Thyroid gland (tissue), 4 donors: ENCODE measurements at places on chromosomes 11 and 22.

- DNase-seq, result no peak
Measured at GRCh38 chr22:40749829-40750228, 69.3 kb downstream of the SLC25A17 start.

GRCh38 chr22:30984317-30984716 is 15.3 kb downstream of the TUG1 start:
- DNase-seq, result no peak

GRCh38 chr11:81963018-81963417 is 770.6 kb downstream of the FAM181B start:
- DNase-seq, result no peak

- no peak for DNase-seq
Measured at GRCh38 chr11:20118209-20118608, 42.1 kb downstream of the DBX1 start.

GRCh38 chr11:85295694-85296271 is 331.4 kb downstream of the DLG2 start:
- DNase-seq, result no peak

DNA sequence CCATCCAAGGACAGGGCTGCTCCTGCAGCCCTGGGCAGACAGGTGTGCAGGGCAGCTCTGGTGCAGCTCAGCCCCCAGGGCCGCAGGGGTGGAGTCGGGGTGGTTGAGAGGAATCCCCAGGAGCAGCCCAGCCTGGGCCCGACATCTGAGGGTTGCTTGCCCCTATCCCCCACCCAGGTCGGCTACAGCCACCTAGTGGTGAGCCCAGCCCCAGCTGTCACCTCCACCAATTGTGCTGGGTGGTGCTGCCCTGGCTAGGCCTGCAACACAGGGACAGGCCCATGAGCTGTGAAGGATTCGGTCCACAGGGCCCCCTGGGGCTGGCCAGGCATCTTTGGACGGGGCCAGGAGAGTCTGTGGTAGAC is 29.6 kb downstream of the RTN4R start:
- peak; percentile 71 for DNase-seq

GRCh38 chr11:90134478-90135003 is at the start of gene NAALAD2:
Gene NAALAD2 (plus strand): TSS chr11:90134663. CDS start chr11:90134759, 96 bp downstream.
- peak; percentile 19 for DNase-seq

- DNase-seq, result peak; percentile 70
Measured at GRCh38 chr11:79400717-79401330, 40.0 kb downstream of the TENM4 start.

DNA sequence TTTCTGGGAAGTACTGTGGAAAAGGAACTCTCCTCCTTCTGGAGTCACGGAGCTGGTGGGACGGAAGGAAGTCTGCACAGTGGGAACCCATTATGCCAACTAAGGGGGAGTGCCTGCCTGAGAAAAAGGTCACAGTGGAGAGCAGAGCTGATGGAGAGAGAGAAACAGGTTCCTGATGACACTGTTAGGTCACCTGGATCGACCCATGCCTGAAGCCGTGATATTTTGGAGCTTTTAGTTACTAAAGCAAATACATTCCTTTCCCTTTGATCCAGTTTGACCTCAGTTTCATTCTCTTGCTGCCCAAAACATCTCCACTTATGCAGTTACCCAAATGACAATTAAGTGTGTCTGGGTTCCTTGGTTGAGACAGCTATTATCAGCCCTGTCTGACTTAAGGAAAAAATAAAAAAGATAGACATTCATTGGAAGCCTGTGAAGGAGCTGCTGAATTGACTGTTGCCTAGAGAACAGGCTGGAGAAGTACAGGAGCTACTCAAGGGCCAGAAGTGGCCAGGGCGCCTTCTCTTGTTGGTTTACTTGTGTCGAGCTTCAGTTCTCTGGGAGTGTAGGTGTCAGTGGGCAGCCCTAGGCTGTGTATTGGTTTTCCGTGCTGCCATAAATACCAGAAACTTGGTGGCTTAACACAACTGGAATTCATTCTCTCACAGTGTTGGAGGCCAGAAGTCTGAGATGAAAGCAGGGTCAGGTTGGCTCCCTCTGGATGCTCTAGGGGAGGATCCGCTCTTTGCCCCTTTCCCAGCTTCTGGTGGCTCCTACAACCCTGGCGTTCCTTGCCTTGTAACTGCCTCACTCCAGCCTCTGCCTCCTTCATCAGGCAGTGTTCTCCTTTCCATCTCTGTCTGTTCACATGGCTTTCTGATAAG is 13.6 kb downstream of the MRGPRD start:
- no peak for DNase-seq

DNA sequence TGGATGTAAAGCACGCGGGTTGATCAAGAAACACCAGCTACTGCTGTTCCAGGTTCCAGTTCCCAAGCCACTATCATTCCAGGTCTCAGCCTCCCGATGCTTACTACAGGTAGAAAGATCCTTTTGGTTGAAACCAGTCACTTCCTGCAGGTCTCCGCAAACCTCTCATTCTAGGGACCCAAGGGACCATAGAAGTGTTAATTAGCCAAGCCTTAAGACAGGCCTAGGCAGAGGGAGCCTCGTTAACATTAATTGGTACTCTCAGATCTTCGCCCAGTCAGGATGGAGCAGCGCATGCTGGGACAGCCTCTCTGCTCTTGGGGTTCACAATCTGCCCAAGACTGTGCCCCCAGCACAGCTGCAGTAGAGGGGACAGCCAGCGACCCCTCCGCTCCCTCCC is 11.2 kb upstream of the OAF start:
- DNase-seq, result no peak

DNA sequence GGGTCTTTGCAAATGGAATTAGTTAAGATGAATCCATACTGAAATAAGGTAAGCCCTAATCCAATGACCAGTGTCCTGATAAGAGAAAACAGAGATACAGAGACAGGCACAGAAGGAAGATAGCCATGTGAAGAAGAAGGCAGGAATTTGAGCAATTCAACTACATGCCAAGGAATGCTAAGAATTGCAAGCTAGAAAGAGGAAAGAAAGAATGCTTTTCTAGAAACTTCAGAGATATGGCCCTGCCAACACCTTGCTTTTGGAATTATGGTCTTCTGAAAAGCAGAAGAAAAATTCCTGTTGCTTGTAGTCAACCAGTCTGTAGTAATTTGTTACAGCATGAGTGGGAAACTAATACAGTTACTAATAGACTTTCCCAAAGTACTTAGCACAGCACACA is 111.3 kb downstream of the SLC17A6 start:
- no peak for DNase-seq

- no peak for DNase-seq
Measured at GRCh38 chr22:17217179-17217578, 2.1 kb downstream of the ADA2 start.

DNA sequence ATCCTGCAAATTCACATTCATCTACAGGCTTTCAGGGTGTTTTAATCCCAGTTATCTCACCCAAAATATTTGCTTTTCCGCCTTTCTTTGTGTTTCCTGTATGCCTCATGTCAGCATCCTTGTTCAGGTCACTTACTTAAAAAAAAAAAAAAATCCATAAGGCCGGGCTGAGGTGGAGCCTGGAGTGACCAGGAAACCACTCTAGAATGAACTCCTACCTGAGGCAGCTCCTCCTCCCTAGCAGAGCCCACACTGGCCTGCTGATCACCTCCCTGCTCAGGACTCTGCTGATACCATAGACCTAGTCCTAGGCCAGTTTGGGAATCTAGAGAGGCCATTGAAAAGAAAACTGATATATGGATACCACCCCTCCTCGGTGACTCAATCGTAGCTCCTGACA is 8.7 kb upstream of the DGAT2 start:
- DNase-seq, result no peak

GRCh38 chr22:27935897-27936296 is 16.8 kb upstream of the PITPNB start:
- DNase-seq, result no peak
